Forelimb muscle (tissue), 1 donor: ENCODE measurements at places on chromosomes 1 and 21. TPM values are rescaled to one million over a fixed set of nuclear protein-coding genes. Genes with fewer than 3 reads are reported as not detected.

GRCh38 chr1:45493116-45493697, 2.2 kb upstream of the TESK2 start:
- DNase-seq, result peak; percentile 26

GRCh38 chr1:14486401-14487201, 111.9 kb upstream of the KAZN start:
- no peak for DNase-seq

C1orf116 gene
- 0.08 TPM for polyA plus RNA-seq

DNA sequence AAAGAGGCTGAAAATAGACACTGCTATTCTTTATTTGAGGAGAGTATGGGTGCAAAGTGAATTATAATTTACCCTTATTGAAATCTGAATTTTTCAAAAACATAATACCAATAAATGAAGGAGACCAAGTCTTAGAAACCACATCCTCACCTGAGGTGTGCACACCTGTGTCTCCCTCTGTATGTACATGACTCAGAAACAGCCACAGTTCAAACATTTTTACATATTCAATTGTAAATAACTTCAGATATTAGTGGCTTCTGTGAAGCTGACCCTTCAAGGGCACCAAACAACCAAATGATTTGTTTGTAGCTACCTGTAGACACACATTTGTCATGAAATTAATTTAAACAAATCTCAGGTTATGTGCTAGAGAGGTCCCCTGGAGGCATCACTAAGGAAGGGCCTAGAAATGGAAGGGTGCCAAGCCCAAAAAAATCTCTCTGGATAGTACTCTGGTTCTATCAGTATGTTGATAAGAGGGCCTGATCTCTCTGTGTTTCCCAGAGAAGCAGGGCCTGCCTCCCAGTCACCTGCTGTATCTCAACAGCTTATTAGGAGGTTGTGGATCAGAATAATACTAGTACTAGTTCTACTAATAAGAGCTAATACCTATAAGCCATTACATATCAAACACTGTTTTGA, 28.1 kb downstream of the ERI3 start:
- no peak for DNase-seq

CYP4A22 gene
- 0.09 TPM for polyA plus RNA-seq

AMY1B gene
- polyA plus RNA-seq, result not detected

NRDC gene
- polyA plus RNA-seq, result 137 TPM

- no peak for DNase-seq
These were observed 4.2 kb downstream of the SPATA21 start for GRCh38 chr1:16433030-16433429.

SLC66A1 gene
- 9.3 TPM for polyA plus RNA-seq

- DNase-seq, result no peak
These were observed 492.3 kb downstream of the MRPL39 start for GRCh38 chr21:25115021-25115420.

DNA sequence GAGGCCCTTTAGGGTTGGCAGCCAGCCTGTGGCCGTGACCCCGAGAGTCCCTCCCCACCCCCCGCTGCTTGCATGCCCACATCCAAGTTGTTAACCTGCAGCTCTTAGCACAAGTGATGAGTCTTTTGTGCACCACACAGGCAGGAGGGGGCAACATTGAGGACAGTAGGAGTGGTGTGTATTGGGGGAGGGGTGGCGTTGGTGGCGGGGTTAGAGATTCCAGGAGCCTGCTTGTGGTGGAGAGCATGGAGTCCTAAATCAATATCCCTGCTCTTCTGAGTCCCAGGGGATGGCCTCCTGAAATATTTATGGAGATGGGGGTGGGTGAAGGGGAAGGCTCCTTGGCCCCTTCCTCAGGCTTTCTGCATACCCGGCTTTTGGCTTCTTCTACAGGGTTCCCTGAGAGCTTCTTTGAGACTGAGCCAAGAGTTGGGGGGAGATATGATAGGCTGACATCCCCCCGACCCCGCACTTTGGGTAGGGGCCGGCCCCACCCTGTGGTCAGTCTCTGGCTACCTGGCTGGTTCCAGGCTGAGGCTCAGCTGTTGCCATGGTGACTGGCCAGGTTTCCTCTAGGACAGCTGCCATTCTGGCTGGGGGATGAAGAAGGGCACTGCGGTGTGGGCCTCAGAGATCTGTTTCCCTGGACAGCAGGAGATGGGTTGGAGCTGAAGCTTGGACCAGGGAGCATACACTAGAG, 5.0 kb downstream of the CHRNB2 start:
- DNase-seq, result no peak

GRCh38 chr1:243834130-243834529, 15.9 kb downstream of the AKT3 start:
- DNase-seq, result no peak

DNA sequence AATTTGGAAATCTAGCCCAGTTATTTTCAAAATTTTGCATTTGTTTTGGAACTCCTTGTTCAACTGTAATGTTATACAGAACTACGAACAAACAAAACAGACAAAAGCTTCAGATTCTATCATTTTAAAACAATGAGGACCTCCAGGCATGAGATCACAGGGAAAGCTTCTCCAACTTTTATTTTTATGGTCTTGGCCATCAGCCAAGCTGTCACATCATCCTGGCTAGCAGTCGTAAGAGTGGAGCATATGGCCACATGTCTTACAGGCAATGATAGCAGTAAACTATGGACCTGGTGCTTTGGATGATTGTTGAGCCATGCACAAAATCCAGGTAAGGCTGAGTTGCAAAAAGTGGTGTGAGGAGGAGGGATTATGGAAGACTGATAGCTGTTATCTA, 299.6 kb downstream of the LMX1A start:
- no peak for DNase-seq

DNA sequence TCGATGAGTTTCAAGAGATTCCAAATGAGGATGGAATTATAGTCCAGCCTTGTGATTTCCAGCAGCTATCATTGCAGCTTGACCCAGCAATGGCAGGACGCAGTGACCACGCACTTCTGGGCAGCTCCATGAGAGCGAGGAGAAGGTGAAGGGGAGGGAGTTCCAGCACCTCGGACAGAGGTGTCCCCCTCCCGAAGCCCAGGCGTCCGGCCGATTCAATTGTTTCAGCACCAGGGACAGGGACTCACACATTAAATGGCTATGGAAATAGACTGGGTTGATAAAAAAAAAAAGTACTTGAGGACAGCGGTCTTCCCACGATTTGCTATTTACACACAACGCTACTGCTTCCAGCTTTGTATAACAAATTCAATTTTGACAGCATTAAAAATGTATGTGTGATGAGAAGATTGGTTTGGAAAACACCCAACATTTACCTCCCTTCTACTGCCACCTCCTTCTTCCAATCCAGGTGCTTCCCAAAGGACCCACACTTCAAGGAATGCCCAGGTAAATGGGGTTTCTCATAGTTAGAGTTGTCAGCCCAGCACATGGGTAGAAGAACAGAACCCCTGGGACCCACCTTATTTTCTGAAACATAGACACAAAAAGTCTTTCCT, 71.8 kb downstream of the DISP3 start:
- DNase-seq, result peak; percentile 75
